Ureter (tissue), 1 donor: ENCODE measurements at places on chromosomes 5 and 9. TPM values are rescaled to one million over a fixed set of nuclear protein-coding genes. Genes with fewer than 3 reads are reported as not detected.

Gene OCLN
- total RNA-seq, result 52.8 TPM

DNA sequence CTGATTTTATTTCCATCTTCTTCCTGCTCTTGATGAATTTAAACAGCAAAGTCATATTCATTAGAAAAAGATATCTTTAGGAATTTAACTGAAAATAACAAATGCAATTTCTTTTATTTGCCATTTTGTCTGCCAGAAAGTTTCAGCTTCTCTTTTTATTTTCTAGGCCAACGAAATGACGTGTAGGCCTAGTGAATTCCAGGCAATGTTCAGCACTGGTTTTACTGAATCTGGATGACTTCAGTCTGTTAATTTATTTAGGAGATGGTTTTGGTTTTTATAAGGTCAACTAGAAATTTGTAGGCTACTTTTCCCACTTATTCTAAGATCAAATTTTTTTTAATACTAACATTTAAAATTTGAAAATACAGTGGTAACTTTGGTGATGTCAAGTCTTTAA lies 129.1 kb upstream of the VCAN start:
- no peak for DNase-seq

Gene THBS4
- 2.8 TPM for total RNA-seq

Gene MYMK
- not detected for total RNA-seq

DNA sequence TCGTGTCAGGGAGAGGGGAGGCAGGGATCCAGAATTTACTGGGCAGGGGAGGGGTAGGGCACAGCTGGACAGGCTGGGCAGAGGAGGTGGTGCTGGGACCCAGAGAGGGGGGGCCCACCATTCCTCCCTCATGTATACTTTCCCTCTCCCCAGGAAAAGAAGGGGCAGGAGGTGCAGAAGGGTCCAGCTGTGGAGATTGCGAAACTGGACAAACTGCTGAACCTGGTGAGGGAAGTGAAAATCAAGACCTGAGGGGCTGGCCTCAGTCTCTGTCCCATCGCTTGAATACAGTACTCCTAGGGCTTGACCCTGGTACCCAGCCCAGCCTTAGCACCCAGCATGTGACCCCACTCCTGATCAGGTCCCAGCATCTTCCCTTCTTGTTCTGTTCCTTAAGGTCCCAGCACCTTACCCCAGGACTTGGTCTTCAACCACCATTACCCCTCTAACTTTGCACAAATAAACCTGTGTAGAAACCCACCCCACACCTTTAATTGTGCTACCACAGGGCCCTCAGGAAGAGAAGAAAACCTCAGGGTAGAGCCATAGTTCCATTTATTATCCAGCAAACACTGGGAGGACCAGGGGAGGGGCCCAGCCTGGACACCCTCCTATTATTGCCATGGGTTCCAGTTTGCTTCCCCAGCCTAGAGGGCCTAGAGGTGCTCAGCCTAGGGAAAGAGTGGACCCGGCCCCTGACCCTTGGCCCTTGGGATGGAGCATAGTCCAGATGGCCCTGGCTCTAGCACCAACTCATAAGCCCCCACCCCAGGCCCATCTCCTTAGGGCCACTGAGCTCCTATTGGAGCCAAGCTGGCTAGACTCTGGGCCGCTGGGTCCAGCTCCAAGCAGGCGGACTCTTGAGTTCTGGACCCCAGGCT lies 2.0 kb downstream of the ENHO start:
- no peak for DNase-seq

DNA sequence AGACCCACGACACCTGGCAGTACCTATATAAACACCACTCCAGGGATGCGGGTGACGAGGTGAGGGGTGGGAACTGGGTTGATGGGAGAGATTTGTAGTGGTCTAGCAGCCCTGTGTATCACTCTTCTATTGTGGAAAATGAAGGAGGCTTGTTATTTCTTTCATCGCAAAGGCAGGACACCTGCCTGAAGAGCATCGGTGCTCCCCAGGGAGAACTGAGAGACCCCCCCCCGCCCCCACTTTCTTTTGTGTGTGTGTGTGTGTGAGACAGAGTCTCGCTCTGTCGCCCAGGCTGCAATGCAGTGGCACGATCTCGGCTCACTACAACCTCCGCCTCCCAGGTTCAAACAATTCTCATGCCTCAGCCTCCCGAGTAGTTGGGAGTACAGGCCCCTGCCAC lies 8.3 kb upstream of the WDR5 start:
- no peak for DNase-seq

GRCh38 chr9:110808599-110808980 lies 140.0 kb downstream of the MUSK start:
- DNase-seq, result no peak

Gene SARDH
- 4.1 TPM for total RNA-seq

GRCh38 chr9:20331095-20331685 lies 291.1 kb downstream of the MLLT3 start:
- no peak for DNase-seq

DNA sequence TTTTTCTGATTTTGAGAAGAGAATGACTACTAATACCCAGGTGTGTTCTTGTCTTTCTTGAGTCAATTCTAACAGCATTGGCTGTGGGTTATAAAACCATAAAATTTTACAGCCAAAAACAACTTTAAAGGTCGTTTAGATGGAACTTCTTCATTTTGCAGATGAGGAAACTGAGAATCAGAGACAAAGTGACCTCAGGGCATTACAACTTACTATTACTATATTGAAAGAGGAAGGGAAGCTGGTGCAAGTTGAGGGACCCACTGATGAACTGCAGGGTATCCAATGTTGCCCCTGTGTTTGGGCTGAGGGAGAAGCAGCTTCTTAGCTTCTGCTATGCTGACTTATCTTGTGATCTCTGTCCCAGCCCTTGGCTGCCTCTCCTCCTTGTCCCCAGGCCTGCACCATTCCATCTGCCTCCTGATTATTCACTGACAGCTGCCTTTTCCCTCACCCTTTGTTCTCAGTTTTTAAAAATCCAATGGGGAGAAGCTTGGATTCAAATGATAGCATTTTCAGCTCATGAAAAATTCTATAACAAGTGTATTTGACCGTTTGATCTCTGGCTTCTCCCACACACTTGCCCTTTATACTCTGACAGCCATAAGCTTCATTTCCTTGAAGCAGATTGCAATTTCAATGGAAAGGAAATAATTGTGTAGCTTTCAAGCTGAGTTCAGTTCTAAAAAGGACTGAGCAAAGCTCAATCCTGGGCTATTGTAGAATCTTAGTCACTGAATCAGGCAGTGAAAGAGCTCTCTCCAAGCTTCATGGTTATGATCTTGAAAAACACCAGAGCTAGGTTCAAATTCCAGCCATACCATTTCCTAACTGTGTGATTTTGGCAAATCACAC lies 68.5 kb downstream of the TMC1 start:
- DNase-seq, result no peak

Gene STC2
- total RNA-seq, result 8.8 TPM

DNA sequence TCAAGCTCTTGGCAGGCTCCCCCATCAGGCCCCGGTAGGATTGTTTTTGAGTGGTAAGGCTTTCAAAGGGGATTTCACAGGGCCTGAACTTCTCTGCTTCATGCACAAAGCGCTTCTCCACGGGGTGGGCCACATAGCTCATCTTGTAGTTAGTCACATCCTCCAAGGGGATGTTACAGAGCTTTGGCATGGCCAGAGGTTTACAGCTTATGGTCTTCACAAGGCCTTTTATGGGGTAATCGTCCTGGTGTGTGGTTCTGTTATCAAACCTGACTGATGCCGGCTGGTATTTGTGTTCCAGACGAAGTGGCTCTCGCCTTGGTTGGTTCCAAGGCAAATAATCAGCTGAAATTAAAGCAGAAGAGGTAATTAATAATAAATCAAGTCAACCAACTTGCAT lies 104.3 kb downstream of the SAXO1 start:
- no peak for DNase-seq

DNA sequence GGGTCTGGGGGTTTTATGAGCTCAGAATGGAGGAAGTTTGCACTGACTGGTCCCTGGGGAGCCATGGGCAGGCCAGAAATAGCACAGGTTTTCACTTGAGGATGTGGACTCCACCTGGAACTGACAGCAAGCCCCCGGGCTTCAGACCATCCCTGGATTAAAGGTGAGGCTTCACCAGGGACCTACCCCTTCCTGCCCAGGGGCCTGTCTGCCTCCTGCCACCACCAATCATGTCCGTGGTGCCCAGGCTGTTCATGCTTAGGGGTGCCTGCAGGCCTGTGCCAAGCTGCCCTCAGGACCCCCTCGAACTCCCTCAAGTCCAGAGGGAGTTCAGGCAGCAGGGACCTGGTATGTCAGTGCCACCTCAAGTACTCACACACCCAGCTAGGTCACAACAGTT lies 577.2 kb upstream of the EDIL3 start:
- DNase-seq, result no peak

DNA sequence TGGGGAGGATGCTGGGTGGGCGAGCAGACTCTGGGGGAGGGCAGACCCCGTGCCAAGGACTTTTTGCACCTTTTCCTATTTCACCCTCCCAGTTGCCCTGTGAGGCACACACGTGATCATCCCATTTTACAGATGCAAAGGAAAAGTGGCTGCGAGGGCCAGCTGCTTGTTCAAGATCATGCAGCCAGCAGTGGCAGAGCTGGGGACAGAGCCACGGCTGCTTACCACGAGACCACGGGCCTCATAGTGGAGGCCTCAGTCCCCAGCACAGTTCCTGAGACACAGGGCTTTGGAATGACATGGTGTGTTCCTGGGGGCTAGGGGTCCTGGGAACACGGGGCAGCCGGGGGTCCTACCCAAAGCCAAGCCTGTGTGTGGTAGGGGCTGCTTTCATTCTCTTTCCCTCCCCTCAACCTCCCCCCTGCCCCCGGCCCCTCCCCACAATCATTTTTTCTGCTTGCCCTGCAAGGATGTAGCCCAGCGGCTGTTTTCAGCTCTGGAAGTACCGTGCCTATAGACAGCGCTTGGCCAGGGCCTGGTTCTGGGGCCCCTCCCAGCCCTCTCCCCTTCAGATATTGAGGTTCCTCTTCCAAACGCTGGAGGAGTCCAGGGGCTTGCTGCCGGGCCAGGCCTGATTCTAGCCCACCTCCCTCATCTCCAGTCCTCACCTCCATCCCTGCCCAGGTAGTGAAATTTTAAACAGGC lies 58.5 kb upstream of the IER5L start:
- no peak for DNase-seq

Gene CYLC2
- not detected for total RNA-seq

DNA sequence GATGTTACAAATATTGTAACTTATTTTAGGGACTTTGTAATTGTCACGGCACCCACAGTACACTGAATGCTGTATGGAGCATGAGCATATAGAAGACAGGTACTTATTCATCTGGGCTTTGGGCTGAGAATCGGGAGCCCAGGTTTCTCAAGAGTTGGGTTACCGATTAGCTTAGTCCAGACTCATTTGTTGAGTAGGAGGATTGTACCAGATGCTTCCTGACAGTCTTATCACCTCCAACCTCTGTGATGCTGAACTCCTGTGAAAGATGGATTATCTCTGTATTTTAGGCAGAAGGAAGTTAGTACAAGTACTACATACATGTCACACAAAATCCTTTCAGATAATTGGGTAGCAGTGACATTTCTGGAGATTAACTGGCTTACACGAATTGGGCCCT lies 79.2 kb downstream of the SV2C start:
- DNase-seq, result no peak

Gene WHRN
- 11.8 TPM for total RNA-seq

DNA sequence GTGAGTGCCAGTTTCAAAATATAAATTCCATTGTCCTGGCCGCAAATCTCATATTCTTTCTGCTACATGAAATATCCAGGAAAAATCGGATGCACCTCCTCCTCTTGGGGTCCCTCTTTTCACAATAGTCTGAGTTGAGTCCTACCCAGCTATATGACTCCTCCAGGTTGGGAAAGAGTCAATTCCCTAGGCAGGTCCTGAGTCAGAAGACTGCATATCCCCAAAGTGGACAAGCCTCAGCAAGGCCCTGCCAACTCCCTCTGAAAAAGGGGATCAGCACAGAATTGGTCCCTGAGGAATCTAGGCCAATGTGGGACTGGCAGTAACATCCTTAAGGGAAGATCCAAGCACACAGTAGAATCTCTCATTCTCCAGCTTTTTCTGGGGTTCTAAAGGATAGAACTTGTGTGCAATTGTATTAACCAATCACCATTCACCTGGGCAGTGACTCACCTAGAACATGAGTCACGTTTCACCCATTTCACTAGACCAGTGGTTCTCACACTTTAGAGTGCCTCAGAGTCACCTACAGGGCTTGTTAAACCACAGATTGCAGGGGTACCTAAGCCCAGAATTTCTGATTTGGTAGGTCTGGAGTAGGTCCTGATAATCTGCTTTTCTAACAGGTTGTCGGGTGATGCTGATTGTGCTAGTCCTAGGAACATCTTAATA lies 44.7 kb upstream of the TMEM215 start:
- DNase-seq, result no peak

GRCh38 chr9:133775951-133776905 lies 38.1 kb upstream of the SARDH start:
- no peak for DNase-seq
